ENCODE measurements at places on chromosomes 2 and 18.

DNA sequence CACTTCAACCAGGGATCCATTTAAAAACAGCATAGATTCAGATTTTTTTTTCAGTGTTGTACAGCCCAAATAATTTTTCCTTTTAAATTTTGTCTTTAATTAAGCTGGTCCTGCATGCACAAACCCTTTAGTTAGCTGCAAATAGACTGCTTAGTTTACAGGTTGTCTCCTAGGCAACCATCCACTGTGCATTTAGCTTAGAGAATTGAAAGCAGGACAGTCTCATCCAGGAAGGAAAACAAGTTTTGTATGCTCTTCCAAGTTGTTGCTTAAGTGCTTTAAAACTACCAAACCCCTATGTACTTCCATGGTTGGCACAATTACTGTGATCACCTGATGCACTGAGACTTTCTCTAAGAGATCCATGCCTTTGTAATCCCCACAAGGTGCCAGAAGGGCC, at the start of gene MAP3K19:
TSS of gene MAP3K19 (minus strand) at position 148 of the 400 bp plus-strand sequence. CDS start 22,800 bp downstream, outside the sequence.
- no peak for DNase-seq

DNA sequence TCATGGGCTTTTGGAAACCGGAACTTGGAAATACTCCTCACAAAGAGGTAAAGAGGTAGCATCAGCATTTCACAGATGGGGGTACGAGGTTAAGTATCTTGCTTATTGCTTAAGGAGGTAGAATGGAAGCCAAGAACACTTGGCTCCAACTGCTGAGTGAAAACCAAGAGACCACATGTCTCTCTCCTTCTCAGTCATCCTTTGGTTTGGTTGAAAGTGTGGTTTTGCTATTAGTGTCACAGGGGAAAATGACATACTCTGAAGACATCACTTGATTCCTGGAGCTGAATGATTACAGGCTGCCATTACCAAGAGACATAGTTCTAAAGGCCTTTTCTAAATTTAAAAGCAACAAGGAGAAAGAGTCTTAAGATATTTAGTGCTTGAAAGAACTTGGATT, 41.5 kb downstream of the ANTXR1 start:
- no peak for DNase-seq

- no peak for DNase-seq
Measured at GRCh38 chr2:99398303-99398702, 61.1 kb downstream of the EIF5B start.

- no peak for DNase-seq
Measured at GRCh38 chr18:9552191-9552590, 62.2 kb downstream of the PPP4R1 start.

DNA sequence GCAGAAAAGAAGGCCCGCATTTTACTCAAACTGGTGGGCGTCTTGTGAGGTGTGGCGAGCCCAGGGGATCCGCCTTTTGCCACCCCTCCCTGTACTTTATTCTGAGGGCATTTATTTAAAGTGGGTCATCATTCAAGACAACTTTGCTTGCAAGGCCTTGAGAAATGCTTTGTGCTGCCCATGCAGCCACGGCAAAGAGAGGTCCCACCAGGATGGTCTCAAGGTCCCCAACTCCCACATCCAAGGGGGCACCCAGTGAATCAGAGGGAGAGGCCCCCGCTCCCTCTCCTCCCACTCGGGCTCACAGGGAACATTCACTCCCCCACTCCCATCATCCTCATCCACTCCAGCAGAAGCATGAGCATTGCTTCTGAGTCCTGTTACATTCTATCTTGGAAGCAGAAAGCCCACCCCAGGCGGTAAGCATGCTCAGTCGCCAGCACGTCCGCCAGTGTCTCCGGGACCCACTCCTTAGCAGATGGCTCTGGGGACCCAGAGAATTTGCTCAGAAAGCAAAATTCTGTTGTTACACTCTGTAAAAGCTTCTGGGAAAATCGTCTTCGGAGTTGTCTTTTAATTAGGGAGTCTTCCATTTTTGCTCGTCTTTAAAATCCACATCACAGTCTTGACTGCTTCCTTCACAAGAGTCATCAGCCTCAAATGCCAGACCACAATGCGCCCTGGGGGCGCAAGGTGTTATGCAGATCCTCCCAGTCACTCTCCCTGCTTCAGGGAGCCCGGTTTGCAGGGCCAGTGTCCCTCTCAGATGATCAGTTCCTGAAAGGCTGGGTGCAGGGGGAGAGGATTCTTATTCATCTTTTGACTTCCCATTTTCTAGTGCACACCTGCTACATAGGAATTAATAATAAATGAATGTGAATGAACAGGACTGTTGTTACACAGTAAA, 99.4 kb upstream of the NCK2 start:
- no peak for DNase-seq

All from effector memory CD8-positive, alpha-beta T cell (primary cell).